CD4-positive, alpha-beta T cell treated with Interleukin-17A for 1 hour (primary cell): ENCODE measurements at places on chromosomes 7 and 10.

- DNase-seq, result no peak
These were observed 112.3 kb downstream of the ARHGAP12 start for GRCh38 chr10:31816318-31816717.

- no peak for DNase-seq
These were observed 222.9 kb upstream of the KMT2E start for GRCh38 chr7:104791080-104791479.

DNA sequence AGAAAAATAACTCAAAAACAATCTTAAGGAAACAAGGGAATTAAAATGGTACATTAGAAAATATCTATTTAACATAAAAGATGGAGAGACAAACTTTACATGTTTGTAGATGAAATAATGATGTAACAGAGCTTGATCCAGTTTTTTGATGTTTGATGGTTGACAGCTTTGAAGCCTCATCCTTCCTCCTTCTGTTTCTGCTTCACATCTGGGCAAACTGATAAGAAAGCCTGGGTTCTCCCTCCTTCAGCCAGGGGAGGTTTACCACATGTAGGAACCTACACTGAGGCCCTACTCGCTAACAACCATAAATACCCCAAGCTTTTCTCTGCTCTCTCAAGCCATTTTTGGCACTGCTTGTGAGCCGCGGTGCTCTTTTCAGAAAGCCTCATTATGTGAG is 82.8 kb upstream of the ZNF32 start:
- no peak for DNase-seq

DNA sequence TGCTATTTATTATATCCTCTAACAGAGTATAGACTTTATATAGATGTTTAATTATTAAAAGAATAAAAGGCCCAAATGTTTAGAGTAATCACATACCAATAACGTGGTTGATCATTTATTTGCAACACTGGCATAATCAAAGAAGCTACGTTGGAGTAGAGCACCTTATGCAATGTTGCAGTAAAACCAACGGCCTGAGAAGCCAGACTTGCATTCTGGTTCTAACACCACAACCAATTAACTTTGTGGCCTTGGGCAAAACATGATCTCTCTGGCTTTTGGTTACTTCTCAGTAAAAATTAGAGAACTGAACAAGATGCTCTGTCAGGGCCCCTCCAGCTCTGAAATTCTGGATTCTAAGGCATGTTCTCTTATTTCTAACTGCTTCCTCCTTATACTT is 476.2 kb downstream of the GRM8 start:
- no peak for DNase-seq

- no peak for DNase-seq
These were observed 71.0 kb downstream of the SEPTIN7 start for GRCh38 chr7:35871856-35872255.

- peak; percentile 64 for DNase-seq
These were observed 44.6 kb upstream of the RSBN1L start for GRCh38 chr7:77651575-77652162.

- peak; percentile 36 for DNase-seq
These were observed 207.9 kb upstream of the MYO3A start for GRCh38 chr10:25725917-25726716.

GRCh38 chr7:47649919-47650318 is 68.0 kb upstream of the TNS3 start:
- no peak for DNase-seq

- DNase-seq, result no peak
These were observed 239.3 kb downstream of the AUTS2 start for GRCh38 chr7:69837387-69838068.

DNA sequence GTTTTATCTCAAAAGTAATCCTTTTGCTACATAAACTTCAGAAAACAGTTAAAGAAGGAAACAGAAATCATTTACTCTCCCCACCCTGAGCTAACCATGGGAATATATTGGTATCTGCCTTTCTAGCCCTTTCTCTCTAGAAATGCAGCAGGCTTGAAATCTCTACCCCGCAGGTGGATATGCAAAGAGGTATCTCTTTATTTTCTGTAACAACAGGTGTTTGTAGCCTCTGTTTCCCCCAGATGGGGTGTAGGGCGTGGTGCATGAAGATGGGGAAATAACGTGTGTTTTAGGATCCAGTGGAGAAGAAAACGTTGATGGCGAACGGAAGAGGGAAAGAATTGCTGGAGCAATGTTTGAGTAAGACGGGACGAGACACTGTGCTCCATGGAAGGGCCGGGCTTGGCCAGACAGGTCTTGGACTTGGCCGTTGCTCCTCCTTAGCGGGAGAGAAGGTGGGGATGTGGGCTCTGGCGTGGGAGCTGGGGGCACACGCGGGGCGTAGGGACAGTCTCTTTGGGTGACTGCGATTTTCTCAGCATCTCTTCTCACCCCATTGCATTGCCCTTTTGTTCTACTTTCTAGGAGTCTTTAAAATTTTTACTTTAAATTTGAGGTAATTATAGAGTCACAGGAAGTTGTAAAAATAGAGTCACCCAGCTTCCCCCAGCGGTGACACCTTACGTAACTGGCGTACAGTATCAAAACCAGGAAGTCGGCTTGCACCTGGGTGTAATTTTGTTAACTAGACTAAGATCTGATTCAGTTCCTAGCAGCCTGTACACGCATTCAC is 82.9 kb downstream of the ELFN1 start:
- peak; percentile 5 for DNase-seq
